ENCODE measurements at places on chromosomes 1 and 21.

DNA sequence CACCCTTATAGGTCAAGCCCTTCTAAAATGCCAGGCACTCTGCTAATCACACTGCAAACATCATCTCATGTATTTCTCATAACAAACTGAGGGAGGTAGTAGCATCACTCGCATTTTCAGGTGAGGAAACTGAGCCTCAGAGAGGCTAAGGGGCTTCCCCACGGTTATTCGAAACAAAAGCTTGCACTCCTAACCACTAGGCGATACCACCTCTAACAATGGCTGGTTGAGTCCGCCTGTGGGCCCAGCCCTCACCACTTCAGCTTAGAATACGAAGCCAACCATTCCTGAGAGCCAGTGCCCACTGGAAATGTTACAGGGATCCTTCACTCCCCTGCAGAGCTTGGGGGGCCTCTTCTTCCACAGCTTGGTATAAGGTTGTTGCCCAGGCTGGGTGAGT lies 65.3 kb upstream of the TENT5C start:
- DNase-seq: no peak

DNA sequence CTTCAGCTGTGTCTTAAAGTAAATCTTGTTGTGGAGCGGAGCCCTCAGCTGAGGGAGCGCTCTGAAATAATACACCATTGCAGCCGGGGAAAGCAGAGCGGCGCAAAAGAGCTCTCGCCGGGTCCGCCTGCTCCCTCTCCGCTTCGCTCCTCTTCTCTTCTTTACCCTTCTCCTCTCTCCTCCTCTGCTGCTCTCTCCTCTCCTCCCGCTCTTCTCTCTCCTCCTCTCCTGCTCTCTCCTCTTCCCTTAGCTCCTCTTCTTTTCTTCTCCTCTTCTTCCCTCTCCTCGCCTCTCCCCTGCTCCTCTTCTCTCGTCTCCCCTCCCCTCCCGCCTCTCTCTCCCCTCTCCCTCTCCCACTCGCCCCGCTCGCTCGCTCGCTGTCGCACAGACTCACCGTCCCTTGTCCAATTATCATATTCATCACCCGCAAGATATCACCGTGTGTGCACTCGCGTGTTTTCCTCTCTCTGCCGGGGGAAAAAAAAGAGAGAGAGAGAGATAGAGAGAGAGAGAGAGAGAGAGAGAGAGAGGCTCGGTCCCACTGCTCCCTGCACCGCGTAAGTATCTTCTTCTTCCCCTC lies at the start of gene PROX1:
Gene PROX1, plus strand, starts transcription at position 47 of the 580 bp plus-strand sequence. CDS start 8,563 bp downstream, outside the sequence.
- DNase-seq: no peak

DNA sequence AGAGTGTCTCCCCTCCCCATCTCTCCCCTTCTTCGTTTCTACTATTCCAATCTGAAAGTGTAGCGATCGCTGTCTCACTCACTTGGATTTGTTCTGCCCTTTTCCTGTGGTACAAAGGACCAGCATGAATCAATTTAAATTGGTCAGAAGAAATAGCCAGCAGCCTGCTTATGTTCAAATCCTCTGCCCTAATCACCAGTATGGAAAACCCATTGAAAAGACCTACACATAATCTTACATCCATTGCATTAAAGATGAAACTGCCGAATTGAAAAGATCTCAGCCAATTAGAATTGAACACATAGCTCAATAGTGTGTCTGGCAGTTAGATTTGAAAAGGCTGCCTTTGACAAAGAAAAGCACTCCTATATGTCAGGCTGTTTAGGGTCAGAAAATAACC lies 122.6 kb downstream of the TNNI3K start:
- DNase-seq: no peak

GRCh38 chr1:219412772-219413171 lies 200.1 kb downstream of the ZC3H11B start:
- no peak for DNase-seq

GRCh38 chr1:85623061-85623471 lies 42.5 kb downstream of the CCN1 start:
- DNase-seq: no peak

DNA sequence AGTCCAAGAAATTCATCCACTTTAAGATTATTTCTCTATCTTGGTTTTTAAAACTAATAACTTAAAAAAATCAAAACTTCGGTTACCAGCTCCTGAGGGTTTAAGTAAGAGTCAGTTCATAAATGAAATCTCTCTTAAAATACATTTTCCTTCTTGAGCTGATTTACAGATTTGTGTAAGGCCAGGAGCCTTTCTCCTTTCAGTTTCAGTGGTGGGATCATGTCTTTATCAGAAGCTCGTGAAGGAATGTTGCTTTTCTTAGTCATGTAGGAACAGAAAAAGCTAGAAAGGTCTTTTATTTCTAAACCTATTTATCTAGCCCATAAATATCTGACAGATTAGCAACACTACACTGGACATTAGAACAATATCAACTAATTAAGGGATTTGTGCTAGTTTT lies 390.2 kb downstream of the GPATCH2 start:
- DNase-seq: no peak

- DNase-seq: no peak
Observed at GRCh38 chr1:20730690-20731056, 1.8 kb downstream of the SH2D5 start.

DNA sequence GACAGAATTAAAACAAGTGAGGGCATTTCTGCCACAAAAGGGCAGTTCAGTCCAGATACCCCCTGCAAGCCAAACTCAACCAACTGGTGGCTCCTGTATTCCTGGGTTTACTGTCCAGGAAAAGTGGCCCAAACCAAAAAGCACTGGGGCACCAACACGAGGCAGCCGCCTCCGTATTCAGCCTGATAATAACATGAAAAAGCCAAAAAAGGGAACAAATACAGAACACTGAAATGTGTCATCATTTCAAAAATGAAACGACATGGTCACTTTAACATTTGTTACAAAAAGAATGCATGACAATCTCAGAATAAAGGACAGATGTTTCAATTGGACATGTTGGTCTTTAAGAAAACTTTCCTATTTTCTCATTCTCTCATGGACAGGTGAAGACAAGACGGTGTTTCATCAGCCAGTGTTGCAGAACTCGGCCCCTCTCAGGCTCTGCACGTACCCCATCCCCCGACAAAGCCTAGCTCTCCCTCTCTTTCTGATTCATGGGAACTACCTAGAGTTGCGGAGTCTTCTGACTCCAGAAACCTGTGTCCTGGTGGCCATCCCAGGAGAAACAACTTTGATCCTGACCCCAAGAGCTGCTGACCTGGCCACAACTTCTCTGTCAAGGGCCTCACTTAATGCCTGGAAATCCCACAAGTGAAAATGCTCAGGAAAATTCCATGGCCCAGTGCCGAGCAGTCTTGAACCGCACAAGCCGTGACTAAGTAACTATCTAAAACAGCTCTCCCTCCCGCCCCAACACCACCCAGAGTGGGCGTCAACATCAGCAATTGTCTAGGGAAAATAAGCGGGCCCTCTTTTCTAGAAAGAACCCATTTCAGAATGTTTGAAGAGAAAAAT lies 27.1 kb downstream of the ZBTB17 start:
- DNase-seq: no peak

DNA sequence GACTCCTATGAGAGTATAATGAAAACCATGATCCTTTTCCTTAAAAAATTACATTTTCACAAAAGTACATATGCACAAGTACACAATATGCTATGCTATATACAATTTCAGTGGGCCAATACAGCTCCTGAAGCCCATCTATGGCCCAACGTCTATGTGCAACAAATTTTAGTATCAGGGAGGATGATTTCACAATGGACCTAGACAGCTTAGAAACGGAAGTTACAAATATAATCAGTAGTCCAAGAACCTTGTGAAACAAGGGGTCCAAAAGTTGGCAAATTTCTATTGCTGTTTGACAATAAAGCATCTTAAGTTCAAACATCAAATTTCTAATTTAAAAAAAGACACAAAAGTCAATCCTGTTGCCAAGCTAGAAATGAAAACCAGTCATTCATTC lies 87.0 kb downstream of the DPYD start:
- DNase-seq: no peak

DNA sequence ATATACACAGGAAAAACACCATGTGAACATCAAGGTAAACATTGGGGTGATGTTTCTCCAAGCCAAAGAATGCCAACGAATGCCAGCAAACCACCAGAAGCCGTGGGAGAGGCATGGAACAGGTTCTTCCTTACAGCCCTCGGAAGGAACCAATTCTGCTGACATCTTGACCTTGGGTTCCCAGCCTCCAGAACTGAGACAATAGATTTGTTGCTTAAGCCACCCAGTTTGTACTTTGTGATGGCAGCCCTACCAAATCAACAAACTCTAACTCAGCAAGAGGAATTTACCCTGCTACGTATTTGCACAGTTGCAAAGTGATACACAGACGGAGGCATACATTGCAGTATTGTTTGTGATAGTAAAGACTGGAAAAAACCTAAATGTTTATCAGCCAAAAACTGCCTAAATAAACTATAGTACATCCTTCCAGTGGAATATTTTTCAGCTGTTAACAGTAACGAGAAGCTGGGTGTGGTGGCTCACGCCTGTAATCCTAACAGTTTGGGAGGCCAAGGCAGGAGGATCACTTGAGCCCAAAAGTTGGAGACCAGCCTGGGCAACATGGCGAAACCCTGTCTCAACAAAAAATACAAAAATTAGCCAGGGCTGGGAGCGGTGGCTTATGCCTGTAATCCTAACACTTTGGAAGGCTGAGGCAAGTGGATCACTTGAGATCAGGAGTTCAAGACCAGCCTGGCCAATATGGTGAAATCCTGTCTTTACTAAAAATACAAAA lies 12.5 kb upstream of the ZC3H12A start:
- DNase-seq: no peak

DNA sequence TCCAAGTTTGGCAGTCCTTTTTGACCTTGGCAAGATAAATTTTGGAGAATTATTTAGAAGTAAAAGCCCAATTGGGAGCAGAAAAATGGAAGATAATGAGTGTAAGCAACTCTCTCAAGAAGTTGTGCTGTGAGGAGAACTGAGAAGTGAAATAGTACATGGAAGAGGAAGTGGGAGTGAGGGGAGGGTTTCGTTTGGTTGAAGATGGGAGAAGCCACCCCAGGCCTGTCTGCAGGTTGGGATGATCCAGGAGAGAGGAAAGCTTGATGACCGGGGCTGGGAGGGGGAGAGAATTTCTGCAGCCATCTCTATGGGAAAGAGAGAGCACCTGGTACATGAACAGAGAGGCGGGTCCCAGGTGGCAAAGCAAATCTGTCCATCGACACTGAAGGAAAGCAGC lies 8.6 kb upstream of the RCAN1 start:
- no peak for DNase-seq

DNA sequence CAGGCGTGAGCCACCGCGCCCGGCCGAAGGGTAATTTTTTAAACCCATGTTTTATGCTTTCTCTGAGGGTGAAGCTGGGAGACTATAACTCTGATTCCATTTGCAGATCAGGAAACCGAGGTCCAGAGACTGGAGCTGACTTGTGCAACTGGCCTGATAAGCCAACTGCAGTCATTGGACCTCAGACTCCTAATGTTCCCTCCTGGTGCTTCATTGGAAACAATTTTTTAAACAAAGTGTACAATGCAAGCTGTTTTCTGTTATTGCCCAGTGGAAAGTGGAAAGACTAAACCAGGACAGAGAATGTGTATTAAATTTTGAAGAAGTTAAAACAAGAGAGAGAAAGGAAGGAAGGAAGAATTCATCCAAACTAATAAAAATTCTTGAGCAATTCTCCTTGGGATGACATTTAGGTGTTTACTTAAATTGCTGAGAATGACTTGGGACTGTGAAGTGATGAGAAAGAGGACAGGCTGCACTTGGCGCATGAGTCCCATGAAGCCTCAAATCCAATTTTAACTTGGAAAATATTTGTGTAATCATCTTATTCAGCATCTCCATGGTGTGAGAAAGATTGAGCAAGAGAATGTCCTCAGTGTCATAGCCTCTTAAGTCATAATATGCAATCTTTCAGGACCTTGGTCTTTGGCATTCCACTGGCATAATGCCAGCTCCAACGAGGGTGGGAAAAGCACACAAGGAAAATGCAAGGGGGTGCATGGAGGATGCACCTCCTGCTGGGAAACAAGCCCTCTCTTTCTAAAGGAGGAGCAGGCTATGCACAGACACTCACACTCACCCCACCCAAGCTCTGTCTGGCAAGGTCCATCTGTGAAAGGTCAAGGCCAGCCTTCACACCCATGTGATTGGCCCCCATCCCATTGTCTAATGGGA lies 342.0 kb downstream of the SIPA1L2 start:
- DNase-seq: no peak

GRCh38 chr1:179968994-179969919 lies 14.6 kb downstream of the CEP350 start:
- DNase-seq: no peak

DNA sequence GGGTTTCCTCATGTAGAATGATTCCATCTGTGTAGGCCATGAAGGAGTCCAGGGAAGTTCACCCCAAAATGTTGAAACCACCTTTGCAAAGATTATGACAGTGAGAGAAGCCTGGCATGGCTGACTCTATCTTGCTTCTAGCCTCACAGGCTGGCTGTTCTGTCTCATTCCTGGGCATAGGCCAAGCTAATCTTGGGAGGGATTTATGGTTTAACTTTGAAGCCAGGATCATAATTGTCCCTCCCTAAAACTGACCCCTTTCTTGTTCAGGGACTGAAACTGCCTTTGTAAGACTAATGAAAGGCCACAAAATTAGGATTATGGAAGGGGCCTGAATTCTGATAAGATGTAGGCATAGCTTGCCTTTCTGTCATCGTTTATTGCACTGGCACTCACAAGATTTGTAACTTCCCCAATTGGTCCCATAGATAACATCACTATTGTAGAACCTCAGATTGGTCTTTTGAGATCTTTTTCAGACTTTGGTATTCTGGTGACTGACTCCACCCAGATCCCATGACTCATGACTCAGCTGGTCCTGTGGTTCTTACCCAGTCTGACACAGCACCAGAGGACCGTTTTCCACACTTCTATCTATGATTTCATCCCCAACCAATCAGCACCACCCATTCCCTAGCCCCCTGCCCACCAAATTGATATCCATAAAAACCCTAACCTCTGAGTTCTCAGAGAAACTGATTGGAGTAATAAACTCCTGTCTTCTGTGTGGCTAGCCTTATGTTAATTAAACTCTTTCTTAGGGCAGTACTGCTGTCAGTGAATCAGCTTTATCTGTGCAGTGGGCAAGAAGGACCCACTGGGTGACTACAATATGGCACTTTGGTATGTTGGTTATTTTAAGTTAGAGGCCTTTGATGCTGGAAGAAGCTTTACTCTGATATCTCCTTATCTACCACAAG lies 13.6 kb upstream of the LAMTOR5 start:
- DNase-seq: no peak

GRCh38 chr1:6419804-6420453 lies at the start of gene HES2:
HES2 (minus strand) TSS chr1:6419919; CDS start chr1:6419820, 99 bp downstream.
- DNase-seq: no peak

Data from stimulated activated CD4-positive, alpha-beta T cell treated with anti-CD3 and anti-CD28 coated beads, TNF-alpha, amount 100 ng/mL, for 1 hour (primary cell).